ENCODE measurements at places on chromosomes 3 and 15. TPM values are rescaled to one million over a fixed set of nuclear protein-coding genes. Genes with fewer than 3 reads are reported as not detected.

SCAANT1 gene
- total RNA-seq = not detected

RHOV gene
- 8.9 TPM for total RNA-seq

CPNE9 gene
- total RNA-seq = not detected

CDHR4 gene
- total RNA-seq = not detected

PPARG gene
- 91.2 TPM for total RNA-seq

DNA sequence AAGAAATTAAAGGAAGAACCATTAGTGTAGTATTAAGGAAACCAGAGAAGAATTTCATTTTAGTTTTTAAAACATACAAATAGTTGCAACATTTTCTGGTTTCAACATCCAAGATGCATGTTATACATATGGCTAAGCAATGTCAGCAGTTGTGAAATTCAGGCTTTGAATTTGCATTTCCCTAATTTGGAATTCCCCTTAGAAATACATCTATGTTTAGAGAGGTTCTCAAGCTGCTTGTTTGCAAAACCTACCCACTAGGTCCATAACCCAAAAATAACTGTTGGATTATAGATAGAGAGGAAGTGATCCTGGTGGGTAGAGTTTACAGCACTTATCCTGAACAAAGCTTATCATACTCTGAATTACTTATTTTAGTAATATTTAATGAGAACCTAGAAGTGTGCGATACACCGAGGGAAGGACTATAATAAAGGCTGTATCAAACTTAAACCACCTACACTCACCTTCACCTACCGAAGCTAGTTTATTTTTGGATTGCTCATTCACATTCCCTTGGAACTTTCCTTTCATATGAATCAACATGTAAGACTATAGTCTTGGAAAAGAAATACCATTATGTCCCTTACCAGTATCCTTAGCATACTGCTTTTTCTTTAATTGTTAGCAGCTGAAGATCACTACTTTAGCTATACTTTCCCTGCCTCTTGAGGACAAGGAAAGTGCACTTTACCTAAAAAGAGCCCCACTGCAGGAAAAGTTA is 60.6 kb downstream of the CHAC1 start:
- no peak for DNase-seq

DNA sequence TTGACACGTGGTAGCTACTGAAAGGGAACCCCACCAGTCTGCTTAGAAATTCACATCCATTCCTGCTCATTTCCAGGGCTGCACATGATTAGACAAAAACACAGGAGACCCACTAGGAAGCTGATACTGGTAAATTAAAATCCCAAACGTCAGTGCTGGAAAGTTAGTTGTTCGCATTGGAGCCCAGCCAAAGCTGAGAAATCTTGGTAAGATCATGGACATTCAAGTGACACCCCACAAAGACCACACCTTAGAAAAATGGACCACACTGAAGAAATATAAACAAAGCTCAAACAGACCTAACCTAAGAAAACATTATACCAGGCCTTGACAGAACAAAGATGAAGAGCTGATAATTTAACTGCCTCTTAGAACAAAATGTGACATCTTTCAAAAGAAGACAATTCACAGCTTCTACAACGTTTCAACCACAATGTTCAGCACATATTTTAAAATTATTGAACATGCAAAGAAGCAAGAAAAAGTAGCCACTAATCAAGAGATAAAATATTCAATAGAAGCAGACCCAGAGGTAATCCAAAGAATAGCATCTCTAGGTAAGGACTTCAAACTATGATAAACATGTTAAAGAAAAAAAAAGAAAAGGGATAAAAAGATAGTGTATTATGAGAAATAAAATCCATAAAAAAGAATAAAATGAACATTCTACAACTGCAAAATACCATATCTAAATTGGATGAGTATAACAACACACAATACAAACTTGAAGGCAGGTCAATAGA is 20.4 kb downstream of the RAD18 start:
- no peak for DNase-seq

GRCh38 chr3:69353503-69353902 is 32.4 kb downstream of the FRMD4B start:
- DNase-seq = no peak

DNA sequence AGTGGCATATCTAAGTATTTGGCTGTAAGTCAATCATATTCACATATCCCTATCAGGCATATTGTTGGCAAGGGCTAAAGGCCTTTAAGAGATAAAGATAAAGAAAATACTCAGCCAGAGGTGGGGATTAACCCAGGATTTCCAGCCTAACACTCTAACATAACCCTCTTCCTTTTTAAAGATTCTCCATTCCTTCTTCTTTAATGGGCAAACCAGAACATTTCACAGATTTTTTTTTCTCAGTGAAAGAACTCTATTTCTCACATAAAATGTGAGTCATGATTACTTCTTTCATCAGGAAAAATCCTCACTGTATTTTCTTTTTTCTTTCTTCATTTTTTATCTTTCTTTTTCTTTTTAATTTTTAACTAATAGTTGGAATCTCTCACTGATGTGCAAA is 200.4 kb downstream of the NR1D2 start:
- no peak for DNase-seq

DNA sequence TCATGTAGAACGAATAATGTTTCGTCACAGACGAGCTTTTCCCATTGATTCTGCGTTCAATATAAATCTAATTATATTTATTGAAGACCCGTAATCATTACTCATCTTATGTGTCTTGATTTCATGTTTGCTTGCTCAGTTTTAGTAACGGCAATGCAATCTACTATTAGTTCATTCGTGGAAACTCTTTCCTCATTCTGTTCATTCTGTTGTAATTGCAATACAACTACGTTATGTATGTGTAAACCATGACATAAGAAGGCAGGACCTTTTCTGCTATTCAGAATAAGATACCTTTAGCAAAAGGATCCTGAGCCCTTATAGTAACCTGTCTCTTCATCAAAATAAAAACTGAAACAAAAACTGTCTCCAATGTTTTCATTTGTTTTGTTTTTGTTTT is 6.8 kb upstream of the ARRDC4 start:
- DNase-seq = no peak

All from left colon (tissue), 2 donors.